ENCODE measurements at places on chromosomes 6 and 20.

- DNase-seq = peak; percentile 24
Measured at GRCh38 chr6:73610444-73611275, 43.1 kb downstream of the SLC17A5 start.

DNA sequence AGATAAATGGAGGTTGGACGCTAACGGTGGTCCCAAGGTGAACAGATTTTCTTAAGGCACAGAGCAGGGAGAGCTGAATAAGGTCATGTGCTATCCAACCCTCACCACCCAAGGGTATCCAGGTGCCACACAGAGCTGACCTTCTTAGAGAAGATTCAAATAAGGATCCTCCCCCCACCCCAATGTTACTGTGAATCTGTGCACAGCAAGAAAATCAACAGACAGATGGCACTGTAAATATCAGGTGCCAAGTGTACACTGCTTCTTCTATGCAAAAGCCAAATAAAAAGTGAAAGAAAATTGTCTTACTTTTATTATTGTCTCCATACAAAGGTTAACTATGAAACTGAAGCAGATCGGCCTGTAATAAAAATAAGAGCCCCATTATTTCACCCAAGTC is 96.9 kb downstream of the PAK5 start:
- DNase-seq = no peak

DNA sequence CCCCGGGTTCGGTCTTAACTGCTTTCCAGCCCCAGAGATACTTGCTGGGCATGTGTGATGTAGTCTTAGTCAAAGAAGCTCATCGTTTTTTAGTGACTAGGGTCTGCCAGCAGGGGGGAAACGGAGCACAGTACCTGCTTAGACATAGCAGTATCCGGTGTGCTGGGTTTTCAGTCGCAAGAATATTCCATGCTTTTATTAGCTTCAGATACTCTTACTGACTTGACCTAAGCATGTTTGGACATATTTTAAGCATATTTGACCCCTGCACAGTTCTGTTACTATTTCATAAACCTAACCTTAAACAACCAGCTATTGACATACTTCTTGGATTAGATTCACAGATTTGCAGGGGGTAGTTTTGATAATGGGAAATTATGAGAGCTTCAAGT is 3.0 kb downstream of the E2F3 start:
- DNase-seq = peak; percentile 34

GRCh38 chr20:43979576-43980105 is 65.0 kb downstream of the TOX2 start:
- no peak for DNase-seq

- no peak for DNase-seq
Measured at GRCh38 chr20:53365076-53365475, 228.6 kb downstream of the ZNF217 start.

DNA sequence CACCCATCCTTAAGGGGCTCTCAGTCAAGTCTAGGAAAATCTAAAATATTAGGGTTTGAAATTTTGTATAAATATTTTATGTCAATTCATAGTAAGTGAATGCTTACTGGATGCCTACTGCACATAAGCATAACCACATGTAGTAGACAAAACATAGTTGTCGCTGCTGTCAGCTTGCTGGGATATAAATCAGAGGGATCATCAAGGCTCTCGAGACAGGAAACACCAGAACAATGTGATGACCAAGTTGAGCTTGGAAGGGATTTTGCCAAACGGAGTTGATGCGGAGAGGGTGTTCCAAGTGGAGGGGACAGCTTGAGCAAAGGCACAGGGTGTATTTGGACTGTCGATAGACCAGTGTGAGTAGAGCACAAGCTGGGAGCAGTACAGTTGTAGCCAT is 105.8 kb upstream of the SUPT3H start:
- peak; percentile 34 for DNase-seq

DNA sequence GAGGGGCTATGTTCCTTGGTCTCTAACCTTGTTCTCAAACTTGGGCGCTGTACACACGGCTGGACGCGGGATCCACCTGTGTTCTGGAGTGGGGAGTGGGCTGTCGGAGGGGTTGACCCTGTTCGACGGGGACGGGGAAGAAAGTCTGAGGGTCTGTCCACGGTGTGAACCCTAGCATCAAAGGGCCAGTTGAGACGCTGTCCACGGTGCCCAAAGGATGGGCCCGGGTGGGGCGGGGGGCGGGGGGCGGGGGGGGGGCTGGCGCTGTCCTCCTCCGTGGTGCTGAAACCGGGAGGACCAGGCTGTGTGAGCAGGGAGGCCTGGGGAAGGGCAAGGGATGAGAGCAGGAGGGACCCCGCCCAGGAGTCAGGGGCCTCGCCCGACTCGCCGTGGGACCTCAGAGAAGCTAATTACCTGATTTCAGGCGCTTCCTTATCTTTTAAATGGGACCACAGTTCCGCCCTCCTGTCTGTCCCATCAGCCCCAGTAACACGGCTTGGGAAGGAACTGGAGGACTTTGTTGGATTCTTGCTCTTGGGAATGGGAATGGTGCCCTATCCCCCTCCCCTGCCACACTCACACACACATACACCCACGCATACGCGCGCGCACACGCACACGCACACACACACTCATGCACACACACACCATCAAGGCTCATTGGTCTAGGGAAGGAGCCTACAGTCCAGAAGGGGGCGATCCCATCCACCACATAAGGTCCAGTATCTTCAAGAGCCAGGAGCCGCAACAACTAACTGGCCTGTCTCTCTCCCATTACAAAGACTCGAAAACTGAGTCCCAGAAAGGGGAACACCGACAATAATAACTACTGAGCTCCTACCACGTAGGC is 1.0 kb upstream of the VSTM2L start:
- peak; percentile 34 for DNase-seq

DNA sequence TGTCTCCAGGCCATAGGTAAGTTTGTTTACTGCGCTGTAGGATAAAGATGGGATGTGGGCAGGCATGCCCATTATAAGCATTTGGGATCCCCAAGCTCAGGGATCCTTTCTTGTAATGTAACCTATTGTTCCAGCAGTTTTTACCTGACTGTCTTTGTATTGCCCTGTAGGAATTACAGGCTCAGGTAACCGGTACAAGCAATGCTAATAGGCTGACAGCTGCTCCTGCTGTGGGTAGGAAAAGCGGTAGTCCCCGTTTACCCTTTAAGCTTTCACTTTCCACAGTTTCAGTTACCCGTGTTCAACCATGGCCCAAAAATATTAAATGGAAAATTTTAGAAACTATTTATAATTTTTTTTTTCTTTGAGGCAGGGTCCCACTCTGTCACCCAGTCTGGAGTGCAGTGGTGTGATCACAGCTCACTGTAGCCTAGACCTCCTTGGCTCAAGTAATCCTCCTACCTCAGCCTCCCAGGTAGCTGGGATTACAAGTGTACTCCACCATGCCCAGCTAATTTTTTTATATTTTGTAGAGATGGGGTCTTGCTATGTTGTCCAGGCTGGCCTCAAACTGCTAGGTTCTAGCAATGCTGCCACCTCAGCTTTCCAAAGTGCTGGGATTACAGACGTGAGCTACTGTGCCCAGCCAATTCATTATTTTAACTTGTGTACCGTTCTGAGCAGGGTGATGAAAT is 108.6 kb downstream of the CDYL start:
- no peak for DNase-seq

DNA sequence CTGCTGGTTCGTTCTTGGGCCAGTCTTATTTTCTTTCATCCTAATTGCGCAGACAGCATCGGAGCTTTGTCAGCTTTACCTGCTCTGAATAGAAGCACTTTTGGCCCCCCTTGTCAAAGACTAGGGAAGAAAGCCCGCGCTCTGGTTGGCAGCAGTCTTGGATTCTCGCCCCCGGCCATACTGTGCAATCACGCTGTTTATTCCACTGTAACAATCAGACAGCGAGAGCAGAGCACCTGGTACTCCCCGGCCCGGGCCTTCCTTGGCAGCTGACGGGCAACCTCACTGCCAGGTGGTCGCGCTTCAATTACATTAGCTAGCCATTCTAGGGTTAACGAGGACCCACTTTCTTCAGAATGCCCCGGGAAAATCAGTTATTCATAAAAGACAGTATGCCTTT is 72.6 kb downstream of the INSM1 start:
- no peak for DNase-seq

DNA sequence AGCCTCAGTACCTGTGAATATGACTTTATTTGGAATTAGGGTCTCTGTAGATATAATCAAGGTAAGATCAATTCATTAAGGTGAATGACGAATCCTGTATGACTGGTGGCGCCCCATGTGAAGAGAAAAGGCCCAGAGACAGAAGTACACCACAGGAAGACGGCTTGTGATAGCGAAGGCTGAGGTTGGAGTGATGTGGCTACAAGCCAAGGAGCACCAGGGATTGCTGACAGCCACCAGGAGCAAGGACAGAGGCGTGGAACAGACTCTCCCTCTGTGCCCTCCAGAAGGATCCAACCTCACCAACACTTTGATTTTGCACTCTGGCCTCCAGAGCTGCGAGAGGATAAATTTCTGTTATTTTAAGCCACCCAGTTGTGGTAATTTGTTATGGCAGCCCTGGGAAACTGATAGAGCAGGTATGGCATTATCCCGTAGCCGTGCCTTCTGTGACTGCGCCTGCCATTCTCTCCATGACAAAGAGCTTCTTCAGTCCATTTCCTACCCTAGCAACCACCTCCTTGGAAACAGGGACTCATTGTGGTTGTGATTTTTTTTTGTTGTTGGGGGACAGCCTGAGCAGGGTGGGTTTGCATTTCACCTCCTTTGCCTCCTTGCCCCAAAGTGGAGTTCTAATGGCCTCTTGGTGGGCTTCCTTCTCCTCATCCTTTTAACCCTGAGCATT is 29.6 kb downstream of the PTK7 start:
- no peak for DNase-seq

DNA sequence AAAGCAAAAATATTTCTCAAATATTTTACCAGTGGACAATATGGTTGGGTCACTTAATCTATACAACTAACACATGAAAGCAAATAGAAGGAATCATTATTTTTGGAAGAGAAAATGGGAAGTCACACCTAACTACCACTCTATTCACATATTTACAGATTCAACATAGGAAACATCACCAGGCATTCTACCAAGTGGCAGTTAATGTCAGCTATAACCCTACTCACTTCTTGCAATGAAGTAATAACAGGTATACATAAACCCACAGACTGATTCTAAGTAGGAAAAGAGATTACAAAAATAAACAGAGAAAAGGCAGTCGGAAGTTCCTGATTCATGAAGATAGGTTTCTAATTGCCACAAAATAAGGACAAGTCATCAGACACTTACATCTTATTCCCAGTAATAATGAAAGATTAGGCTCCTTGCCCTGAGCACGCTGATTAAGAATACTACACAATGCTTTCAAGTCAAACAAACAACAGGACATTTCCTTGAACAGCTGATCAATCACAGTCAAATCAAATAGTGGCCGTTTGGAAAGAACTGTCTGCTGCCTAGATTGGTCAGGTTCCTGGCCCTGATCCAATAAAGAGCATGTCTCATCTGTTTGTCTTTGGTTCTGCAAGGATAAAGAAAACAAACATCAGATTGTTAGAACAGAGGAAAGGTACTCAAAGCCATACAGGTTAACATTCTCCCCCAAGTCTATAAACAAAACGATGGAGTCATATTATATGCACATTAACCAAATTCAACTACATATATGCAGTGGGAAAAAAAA is 79.2 kb upstream of the PLN start:
- no peak for DNase-seq

DNA sequence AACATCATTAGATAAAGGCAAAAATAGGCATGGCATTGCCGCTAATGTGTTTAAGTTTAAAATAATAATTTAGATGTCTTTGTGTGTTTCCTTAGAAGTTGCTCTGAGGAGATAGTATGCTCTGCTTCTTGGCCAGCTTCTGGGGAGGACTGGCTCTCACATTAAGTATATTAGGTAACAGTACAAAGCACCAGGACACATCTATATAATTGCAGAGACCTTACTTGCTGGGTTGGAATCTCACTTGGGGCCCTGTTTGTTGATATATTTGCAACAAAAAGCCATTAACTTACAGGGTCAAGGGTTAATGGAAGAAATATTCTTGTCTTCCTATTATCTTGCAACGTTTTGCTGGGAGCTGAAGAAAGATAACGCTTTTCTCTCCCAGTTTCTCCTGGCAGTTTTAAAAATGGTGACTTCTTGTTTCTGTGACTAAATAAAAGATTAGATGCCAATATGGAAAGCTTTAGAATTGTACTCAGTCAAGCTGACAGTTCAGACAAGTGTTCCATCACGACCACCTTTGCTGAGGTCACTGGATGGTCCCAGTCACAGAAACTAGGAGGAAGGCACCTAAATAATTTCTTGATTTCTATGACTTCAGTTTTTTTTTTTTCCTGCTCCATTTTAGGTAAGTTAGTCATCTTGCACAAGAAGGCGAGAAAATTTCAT is 462.3 kb upstream of the FLRT3 start:
- no peak for DNase-seq

DNA sequence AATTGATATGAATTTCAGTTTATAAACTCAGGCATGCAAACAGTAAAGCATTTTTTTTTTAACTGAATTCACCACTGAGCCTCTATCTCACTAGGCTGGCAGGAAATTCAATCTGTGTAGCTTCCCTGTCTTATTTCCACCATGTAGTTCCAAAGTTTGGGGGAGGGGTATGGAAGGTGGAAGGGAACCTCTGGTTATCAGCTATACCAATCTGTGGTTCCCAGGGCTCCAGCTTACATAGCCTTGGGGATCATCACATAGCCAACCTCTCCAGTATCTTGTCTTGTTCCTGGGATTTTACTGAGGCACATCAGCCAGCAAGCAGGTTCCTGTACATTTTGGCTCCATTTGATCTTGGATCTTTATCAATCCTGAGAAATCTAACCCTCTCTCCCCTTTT is 15.6 kb downstream of the RAD21L1 start:
- DNase-seq = no peak

DNA sequence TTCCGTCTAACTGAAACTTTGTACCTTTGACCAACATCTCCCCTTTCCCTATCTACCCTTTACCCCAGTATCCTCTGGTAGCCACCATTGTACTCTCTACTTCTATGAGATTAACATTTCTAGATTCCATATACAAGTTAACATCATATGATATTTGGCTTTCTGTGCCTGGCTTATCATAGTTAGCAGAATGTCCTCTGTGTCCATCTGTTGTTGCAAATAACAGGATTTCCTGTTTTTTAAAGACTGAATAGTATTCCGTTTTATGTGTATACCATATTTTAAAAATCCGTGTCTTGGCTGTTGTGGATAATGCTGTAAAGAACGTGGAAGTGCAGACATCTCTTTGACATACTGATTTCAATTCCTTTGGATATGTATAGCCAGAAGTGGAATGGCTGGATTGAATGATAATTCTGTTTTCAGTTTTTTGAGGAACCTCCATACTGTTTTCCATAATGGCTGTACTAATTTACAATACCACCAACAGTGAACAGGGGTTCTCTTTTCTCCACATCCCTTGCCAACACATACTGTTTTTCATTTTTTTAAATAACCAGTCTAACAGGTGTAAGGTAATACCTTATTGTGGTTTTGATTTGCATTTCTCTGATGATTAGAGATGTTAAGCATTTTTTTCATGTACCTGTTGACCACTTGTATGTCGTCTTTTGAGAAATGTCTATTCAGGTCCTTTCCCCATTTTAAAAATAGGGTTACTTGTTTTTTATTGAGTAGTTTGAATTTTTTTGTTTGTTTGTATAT is 53.8 kb downstream of the CDC5L start:
- no peak for DNase-seq

GRCh38 chr20:25738198-25738597 is 41.5 kb upstream of the ZNF337 start:
- peak; percentile 18 for DNase-seq

- DNase-seq = no peak
Measured at GRCh38 chr6:166152660-166153059, 15.0 kb downstream of the TBXT start.

Measured in AG09309 (cell line).